NCI-H510A (cell line): ENCODE measurements at places on chromosomes 7 and 10.

DNA sequence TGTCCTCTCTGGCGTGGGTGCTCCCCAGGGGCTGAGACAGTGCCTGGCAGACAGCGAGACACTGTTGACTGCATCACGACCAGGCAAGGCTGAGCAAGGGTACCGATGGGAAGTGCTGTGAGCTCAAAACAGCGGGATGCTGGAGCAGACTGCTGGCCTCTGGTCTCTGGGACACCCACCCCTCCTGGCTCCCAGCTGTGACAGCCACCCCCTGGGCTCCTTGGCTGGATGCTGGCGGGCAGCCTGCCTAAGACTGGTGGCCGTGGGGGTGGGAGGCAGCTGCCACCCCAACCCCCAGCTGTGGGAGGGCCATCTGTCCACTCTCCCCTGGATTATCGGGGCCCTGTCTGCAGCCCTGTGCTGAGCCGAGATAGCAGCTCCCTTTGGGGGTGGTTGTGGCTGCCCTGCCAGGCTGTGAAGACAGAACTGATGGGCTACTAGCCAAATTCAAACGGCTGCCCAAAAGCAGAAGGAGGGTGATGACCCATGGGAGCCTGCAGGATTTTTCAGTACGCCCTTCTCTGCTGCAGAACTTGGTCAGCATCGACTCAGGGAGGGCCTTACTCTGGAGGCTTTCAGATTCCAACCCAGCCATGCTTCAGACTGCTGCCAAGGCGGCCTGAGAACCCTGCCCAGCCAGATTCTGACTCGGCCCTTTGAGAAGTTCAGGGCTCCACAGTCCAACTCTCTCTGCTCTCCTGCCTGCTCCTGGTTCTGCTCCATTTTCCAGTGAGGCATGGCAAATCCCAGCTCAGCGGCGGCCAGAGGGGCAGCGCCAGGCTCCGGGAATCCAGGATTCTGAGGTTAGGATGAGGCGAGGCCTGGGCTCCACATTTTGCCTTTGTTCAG is 125.3 kb downstream of the NEURL1 start:
- no peak for DNase-seq

GRCh38 chr10:79327090-79327457 is 20.2 kb upstream of the PPIF start:
- DNase-seq = no peak

DNA sequence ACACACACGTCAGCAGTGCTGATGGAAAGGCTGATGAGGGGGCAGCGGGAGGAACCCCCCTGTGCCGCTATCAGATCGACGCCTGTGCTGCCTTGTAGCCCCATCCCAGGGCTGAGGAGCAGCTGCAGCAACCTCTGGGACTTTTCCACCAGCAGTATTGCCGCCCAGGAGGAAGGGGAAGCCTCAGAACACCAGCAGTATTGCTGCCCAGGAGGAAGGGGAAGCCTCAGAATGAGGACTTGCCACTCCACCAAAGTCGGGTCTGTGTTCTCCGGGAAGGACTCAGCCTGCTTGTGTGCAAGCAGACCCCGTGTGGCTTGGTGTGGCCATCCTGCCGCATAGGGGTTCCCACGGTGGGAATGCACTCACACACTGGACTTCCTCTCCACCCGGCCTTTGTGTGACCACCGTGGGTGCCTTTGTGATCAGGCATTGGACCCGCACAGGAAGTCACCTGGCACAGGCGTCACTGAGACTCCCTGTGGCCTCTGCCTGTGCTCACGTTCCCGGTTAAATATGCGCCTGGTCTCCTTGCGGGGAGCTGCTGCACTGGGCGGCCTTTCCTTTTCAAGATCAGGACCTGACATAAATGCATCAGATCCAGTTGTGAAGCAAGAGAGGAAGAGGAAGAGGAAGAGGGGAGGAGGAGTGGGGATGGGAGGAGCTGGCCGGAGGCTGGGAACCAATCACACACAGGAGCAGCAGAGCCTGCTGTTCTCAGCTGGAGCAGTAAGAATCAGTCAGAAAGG is 248.5 kb downstream of the DNAJB6 start:
- DNase-seq = no peak

GRCh38 chr10:133276435-133277201 is at the start of gene ADAM8:
Gene ADAM8, minus strand, starts transcription at chr10:133276868. Its CDS starts 51 bp downstream, at chr10:133276817.
- peak; percentile 29 for DNase-seq

GRCh38 chr10:112360308-112361270 is 13.3 kb upstream of the ACSL5 start:
- no peak for DNase-seq

DNA sequence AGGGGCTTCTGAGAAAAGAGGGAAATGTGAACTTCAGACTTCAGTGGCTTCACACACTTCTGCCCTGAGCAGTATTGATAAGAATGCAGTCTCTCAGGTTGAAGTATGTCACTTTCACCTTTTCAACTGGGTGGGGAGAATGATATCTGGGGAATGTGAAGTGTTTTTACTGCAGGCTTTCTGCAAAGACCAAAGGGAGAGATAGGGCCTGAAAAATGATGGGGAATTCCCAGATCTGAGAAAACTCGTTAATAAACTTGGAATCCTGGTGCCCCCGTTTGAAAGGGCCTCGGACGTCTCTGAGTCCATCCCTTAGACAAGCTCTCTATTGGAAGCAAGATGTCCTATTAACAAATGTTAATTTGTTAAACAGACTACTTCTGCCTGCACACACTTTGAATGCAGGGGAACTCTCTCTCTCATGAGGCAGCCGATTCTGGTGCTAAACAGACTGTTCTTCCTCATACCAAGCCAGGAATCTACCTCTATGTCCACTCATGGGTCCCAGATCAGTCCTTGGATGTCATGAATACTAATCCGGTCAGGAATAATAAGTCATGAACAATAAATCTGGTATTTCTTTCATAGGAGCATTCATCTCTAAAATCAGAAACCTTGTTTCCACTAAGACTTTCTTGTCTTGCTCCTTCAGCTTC is 193.6 kb downstream of the JCAD start:
- no peak for DNase-seq

GRCh38 chr10:662686-663465 is 26.6 kb downstream of the DIP2C start:
- no peak for DNase-seq

DNA sequence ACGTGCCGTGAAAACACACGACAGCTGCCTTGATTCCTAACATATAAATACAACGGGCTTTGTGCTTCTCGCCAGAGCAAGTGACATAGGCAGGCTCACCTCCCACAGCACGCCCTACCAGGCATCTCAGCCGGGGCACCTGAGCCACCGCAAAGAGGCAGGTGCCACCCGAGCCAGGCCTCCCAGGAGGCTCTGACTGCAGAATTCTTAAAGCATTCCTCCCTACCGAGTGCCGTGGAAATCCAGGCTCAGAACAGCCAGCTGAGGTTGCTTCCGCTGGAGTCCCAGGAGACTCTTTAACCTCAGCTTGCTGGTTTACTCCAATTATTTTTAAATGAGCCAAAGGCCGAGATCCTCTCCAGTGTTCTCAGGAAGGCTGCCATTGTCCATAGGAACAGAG is 206.5 kb downstream of the USP6NL start:
- DNase-seq = no peak

- no peak for DNase-seq
These were observed 4.6 kb upstream of the ADRA2A start for GRCh38 chr10:111072232-111072631.
